Hematopoietic multipotent progenitor cell treated with erythropoietin and hydrocortisone succinate and interleukin-3 and kit ligand, for 4 days (in vitro differentiated cells): ENCODE measurements at places on chromosomes 7 and 10.
A peak's percentile ranks its signal among the peaks of the same experiment; 100 is the strongest.

- no peak for DNase-seq
Observed at GRCh38 chr7:42020061-42020460, 216.9 kb downstream of the GLI3 start.

DNA sequence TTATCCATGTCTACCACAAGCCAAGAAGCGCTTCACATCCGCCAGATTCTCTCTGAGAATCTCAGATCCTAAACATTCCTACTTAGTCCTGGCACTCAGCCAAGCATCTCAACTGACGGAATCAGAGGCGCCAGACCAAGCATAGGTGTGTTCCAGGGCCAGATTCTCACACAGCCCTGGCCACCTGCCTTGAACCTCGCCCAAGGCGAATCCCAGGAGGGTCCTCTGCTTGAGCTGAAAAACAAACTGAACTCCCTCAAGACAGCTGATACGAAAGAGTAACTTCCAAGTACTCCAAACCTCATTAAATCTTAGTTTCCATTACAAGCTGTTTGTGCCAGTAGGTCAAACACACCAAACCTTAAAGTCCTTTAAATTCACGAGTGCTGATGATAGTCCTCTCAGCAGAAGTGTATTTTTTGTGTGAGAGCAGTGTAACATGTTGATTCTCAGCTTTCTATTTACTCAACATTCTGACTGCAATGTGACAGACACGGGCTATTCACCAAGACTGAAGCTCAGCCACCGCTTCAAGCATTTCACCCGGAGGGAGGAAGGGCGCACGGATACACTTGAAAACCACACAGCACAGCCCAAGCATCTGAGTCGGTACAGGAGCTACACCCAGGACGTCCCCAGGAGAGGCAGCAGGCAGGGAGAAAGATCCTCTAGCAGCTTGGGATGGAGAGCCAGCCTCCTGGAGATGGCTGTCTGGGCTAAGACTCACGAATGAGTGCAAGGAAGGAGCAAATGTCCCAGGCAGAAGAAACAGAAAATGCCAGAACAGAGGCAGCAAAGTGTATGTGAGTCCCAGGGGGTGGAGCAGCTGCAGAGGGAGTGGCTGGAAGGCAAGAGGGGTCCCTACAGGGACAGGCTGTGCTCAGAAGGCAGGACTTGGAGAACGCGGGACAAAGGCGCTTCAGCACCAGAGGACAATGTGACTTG, 6.0 kb downstream of the PARD3 start:
- DNase-seq: no peak

- DNase-seq: no peak
Observed at GRCh38 chr7:99557940-99558305, 519 bp upstream of the ZNF655 start.

DNA sequence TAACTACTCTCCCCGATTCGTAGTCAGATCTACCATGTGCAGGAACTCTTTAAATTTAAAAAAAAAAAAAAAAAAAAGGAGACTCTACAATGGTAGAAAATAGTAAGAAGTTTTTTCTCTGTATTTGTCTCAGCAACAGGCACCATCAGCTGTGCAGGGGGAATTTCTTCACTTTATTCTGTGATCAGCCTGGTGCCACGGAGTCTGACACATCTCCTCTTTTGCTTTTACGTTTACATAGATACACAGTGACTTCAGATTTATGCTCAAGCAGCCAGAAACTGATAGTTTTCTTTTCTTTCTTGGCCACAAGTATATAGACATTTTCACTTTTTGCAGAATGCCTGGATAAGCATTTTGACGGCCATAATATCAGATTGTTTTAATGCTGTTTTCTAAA, 190.6 kb upstream of the AKR1E2 start:
- DNase-seq: no peak

DNA sequence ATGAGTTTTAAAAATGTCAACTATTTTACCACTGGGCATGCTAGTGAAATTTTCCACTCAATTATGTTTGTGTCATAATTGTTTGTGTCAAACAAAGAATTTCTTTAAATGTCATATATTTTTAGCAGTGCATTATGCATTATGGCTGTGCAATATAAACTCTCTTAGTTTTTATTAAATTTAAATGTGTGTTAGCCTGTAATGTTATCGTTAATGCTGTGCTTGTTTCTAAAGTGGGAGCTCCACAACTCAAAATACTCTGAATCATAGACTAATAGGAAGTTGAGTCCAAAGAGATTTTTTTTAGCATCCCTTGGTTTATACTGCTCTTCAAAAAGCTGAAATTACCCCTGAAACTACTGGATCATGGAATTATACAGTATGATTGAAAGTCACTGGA, 26.8 kb downstream of the GNAI1 start:
- DNase-seq: no peak

DNA sequence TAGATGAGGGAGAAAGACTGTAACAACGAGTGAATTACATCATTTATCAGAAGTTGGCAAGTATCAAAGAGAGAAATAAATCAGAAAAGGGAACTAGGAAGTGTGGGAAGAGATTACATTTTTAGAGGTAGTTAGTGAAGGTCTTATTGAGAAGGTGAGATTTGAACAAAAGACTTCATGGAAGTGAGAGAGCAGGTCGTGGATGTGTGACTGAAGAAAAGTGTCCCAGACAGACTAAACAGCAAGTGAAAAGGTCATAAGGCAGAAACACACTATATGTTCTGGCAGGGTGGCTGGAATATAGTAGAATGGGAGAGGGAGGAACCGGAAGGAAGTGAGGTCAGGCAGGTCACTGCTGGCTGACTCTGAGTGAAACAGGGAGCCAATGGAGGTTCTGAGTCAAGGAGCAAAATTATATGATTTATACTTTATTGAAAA, 35.7 kb upstream of the RHOBTB1 start:
- DNase-seq: no peak

GRCh38 chr7:19410106-19410505, 264.9 kb upstream of the FERD3L start:
- DNase-seq: no peak

GRCh38 chr10:104069613-104070012, 16.1 kb downstream of the COL17A1 start:
- peak; percentile 28 for DNase-seq

DNA sequence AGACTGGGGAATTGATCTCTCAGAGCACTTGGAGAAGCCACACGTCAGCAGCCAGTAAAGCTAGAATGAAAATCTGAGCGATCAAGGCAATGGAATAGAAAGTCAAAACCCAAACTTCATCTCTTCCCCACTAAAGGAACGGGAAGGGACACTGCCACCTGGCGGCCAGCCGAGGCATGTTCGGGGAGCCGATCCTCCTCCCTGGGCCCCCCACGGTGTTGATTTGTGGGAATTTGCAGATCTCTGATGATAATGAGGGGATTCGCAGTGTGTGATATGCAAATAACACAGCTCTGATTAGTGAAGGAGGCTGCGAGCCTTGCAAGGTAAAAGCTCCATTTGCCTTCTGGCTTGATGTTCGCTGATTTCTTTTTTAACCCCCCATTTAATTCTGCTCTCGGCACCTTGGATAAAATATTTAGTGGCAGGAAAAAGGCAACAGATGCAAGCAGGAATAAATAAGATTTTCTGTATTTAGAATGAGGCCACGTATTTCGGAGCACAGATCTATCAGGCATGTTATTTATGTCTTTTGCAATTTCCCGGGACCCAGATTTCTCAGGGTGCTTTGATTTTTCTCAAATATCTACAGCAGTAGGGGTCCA, 258.6 kb downstream of the PAXIP1 start:
- peak; percentile 37 for DNase-seq

DNA sequence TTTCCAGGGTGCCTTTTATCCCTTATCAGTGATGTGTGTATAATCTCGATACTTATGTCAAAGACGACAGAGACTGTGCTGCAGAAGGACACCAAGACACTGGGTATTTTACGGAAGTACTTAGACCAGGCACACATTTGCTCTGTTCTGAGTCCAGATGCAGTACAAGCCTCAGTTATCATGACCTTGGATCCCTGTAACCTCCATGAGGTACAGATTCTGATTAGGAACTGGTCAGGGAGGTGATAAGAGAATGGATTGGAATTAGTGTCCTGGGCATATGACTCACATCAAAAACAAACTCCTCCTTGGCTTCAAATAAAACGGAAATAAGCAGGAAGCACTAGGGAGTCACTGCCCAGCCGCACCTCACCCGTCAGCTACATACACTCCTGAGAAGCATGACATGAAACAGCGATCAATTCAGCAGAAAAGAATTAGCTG, 146.5 kb downstream of the SFMBT2 start:
- DNase-seq: no peak

DNA sequence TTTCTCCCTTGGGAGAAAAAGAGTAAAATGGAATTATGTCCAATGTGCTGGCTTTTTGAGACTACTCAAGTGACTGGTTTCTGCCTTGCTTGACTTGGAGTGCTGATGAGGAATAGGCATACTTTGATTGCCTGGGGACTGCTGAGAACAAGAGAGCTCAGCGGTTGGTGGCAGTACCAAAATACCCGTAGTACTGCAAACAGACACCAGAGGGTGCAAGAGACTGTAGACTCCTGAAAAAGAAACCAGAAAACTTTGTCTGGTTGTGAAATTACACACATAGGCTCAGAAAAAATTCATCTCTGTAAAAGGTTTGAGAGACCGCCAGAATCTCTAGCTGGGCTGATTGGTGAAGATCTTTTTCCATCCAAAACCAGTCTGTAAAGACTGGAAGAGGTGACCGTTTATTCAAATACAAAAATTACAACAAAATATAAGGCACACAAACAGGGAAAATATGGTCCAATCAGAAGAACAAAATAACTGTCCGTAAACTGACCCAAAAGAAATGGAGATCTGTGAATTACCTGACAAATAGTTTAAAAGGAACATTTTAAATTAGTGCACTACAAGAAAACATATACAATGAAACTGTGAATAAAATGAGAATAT, 18.5 kb downstream of the BICC1 start:
- DNase-seq: peak; percentile 79

DNA sequence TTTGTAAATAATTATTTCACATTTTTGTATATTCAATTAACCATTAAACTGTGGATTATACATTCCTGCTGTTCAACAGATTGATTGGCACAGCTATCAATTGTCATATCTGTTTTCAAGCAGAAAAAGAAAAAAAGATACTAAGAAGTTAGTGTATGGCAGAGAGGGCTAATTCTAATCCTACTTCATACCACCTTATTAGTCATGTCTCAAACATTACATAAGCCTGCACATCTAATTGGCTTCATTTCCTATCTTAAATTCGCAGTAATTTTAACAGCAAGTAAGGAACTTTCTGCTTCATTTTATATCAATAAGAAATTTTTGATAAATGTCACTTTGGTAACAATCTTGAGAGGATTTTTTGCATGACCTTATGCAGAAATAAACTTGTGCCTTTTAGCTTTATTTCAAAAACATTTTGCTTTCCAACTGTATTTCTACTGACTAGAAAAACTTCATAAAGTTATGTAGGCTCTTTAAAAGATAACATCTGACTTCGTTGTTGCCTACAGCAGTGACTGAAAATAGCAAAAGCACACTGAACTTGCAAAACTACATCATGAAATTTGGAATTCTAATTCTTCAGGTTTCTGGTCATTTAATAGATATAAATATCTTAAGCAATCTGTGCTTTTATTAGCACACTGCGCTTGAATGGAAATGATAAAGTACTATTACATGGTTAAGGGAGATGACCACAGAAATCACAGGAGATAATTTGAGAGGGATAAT, 111.5 kb downstream of the SEMA3C start:
- DNase-seq: no peak

DNA sequence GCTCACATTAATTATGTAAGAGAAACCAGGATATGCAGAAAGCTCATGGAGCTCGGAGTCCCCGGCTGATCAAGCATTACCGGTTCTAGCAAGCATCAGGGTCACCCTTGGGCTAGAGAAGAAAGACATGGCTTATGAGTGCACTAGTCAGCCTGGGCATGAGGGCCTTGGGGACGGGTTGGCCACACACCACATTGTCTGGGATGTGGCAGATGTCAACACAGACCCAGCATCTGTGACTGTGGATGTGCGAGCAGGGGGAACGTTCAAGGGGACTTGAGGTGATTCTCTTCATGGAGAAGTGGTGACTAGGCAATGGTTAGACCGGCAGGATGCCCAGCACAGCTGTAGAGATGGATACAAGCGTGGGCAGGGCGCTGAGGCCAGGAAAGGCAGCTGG, 13.7 kb downstream of the ZMIZ2 start:
- DNase-seq: no peak

DNA sequence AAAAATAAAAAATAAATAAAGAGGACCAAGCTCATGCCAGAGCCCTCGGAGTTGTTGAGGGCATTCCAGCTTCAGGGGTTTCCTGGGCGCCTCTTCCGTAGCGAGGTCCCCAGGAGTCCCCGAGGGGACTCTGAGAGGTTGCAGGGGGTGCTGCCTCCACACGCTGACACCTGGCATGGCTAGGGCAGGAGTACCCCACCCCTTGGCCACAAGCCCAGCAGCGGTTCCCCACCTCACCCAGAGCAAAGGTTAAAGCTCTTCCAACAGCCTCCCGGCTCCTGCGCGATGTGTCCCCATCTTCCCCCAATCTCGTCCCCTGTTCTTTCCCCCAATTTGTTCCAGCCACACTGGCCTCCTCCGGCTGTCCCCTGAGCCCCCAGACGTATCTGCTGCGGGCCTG, 4.5 kb downstream of the AMZ1 start:
- no peak for DNase-seq

- peak; percentile 18 for DNase-seq
Observed at GRCh38 chr7:44067064-44067951, 1.9 kb upstream of the PGAM2 start.

DNA sequence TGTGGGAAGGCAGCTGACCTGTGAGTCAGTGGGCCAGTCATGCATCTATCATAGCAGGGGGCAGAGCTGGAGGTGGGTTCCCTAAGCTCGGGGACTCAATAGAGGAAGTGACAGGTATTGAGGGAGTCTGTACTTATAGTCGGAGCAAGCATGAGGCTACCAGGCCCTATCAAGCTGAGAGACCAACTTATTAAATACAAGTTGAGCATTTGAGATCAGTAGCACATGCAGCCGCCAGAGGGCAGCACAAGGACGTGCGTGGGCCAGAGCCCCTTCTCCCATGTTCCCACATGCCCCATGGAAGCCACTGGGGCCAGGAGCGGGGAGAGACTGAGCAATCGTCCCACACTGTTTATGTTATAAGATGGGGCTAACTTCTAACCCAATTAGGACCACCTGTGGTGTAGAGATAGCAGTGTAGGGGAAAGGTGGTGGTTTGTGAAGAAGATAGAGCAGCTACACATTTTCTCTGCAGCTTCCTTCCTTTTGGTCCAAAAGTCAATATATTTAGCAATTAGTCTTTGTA, 13.0 kb upstream of the STK31 start:
- peak; percentile 84 for DNase-seq

DNA sequence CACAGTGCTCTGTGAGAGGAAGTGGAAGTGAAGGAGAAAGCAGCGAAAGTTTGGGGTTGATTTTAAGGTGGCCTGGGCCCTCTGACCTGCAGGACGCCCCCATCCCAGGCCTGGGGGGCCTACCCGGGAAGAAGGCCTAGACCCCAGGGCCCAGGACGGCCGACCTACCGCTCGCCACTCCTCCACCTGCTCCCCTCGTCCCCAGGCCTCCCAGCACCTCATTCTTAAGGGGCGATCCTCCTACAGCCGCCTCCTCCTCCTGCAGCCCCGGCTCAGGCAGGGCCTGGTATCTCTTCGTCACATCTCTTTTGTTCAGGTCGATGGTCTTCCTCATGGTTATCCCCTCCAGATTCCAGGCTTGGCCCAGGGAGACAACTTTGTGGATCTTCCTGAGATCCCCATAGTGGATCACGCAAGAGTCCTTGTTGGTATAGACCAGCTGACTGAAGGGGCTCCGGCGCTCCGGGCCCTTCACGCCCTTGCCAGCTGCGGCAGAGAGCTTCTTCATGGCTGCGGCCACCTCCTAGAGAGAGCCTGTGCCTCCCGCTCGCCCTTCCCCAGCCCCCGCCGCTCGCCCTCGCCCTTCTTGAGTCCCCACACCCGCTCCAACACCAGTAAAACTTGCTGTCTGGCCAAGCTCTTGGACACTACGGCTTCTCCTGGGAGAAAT, 117.5 kb downstream of the OR13A1 start:
- no peak for DNase-seq

- DNase-seq: no peak
Observed at GRCh38 chr7:46168671-46169383, 247.8 kb upstream of the IGFBP3 start.
